ENCODE measurements at places on chromosomes 6 and 20.

DNA sequence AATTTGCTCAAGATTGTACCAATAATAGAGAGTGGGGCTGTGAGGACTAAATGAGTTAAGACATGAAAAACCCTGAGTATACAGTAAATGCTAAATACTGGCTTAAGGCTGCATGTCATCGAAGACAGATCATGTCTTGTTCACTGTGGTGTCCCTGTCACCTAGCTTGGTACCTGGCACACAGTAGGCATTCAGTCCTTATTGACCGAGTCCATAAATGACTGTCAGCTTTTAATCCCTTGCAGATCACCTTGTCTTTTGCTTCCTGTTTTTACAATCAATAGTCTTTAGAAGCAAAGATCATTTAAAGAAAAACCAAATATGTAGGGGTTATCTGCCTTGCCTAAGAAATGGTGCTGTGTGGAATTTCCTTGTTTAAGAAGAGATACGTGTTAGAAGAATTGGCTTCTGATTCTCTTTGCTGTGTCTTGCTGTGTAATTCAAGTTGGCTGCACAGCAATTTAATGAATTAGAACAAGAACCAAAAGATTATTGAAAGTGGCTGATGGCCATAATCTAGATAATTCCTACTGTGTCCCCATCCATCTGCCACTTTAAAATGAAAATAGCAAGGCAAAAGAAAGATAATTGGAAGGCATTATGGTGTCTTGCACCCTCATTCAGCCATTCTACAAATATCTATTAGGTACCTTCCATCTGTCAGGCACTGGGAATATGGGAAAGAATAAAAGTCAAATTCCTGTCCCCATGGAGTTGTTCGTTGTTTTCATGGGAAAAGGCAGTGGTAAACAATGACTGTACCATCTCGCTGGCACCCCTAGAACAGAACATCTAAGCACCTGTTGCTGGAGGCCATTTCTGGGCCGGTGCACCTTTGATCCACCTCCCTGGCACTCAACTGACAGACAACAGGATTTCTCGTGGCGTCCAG, 12.4 kb upstream of the MAPK13 start:
- no peak for DNase-seq

GRCh38 chr20:59835448-59836395, 97.7 kb downstream of the SYCP2 start:
- no peak for DNase-seq

DNA sequence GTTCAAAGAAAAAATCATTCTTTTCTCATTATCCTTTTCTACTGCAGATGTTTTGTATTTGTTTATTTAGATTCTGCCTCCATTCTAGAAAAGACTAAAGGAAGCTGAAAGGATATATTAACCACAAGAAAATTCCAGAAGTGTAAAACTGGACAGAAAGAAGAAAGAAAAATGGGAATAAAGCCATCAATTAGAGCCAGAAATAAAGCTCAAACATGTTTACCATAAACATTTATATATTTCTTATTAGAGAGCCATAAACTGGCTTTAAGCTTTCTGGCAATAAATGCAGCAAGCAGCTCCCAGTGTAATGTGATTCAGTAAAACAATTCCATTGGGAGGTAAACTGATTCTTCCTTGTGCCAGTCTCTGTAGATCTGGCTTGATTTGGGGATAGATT, 244.1 kb downstream of the PTPRK start:
- DNase-seq, result no peak

- DNase-seq, result no peak
Observed at GRCh38 chr6:83920017-83920416, 60.5 kb downstream of the CYB5R4 start.

DNA sequence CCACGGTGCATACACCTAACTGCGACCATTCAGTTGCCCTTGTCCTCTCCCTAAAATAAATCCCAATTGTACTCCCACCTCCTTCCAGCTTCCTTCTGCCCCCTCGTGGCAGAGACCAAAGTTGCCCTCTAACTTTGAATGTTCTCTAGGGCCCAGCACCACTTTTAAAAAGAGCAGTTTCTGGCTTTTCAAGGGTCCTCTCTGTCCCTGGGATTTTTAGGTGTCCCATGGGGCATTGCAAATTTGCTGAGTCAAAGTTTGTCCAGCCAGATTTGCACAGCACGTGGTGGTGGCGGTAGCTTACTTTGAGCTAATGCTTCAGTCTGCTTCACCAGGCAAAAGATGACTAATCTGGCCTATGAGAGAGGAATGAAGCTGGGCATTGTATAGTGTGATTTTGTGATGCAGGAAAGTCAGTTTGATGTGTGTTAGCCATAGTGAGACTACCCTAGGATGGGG, 100.2 kb downstream of the PERP start:
- DNase-seq, result no peak

DNA sequence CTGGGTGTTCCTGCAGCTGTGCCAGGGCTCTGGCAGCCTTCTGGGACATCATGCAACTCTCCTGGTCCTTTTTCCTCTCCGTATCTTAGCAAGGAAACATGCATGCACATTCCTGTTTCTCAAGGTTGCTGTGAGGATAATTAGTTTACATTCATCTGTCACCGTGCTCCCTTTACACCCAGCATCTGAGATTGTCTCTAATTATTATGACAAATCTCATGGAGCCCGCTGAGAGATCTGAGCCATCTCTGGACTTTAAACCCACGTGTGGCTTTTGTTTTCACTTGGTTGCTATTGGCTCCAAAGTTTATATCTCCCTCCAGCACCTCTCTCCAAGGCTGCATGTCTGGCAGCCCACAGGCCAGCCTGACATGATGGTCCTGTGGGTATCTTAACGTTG, 167.6 kb downstream of the UNC5CL start:
- no peak for DNase-seq

DNA sequence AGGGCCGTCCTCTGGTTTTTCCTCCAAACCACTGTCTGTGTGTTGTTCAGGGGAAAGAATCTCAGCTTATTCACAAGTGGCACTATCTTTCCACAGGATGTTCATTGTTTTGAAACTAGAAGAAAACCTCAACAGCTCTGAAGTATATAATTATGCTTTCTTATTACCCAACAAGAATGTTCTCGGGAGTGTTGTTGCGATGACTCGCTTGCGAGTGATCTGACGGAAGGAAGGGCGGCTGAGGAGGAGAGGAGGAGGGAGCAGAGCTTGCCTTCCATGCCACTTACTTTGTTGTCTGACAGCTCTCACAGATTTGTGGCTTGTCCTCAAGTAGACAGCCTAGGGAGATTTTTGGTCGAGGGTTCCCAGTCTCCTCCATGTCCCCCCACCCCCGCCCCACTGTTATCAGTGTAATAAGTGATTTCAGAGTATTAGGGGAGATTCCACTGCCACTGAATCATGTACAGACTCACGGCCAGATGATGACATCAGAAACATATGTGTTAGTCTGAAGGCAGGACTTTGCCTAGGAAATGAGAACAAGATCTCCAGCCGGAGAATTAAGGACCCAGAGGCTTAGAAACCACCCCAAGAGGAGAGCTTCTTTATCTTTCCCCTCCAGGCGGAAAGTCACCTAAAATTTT, 80.7 kb upstream of the CCN6 start:
- no peak for DNase-seq

DNA sequence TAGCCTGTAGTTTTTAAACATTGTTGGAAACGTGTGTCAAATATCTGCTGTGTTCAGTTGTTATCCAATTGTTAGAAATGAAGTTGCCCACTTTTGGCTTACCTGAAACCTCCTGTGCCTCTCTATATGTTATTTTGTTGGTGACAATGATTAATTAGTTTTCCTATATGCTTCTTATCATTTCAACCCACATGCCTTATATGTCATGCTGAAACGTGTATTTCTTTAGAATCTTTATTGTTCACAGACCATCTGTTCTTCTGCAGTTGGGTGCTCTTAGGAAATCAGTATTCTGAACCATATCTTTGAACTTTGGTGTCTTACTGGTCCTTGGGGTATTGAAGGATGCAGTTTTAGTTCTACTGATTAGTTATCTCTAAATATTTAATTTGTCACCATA, 91.2 kb upstream of the SCGN start:
- DNase-seq, result no peak

- DNase-seq, result no peak
Observed at GRCh38 chr6:42509256-42509655, 54.6 kb upstream of the UBR2 start.

- DNase-seq, result no peak
Observed at GRCh38 chr6:87932361-87932760, 115.3 kb upstream of the SPACA1 start.

- DNase-seq, result no peak
Observed at GRCh38 chr6:37502703-37503291, 3.1 kb upstream of the CCDC167 start.

GRCh38 chr20:3115190-3116107, 30.9 kb upstream of the AVP start:
- peak; percentile 7 for DNase-seq

- DNase-seq, result no peak
Observed at GRCh38 chr20:23668477-23668951, 20.3 kb downstream of the CST4 start.

GRCh38 chr20:4829514-4830215, 108.0 kb downstream of the PRND start:
- DNase-seq, result no peak

- no peak for DNase-seq
Observed at GRCh38 chr6:169115632-169116031, 138.0 kb downstream of the THBS2 start.

DNA sequence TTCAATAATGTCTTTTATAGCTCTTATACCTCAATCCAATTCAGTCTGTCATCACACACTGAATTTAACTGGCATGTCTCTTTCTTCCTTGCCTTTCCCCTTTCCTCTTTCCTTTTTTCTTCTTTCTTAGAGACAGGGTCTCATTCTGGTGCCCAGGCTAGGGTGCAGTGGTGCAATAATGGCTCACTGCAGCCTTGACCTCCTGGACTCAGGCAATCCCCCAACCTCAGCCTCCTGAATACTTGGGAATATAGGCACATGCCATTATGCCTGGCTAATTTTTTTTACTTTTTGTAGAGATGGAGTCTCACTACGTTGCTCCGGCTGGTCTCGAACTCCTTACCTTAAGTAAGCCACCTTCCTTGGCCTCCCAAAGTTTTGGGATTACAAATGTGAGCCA, 65.9 kb downstream of the CBFA2T2 start:
- DNase-seq, result no peak

DNA sequence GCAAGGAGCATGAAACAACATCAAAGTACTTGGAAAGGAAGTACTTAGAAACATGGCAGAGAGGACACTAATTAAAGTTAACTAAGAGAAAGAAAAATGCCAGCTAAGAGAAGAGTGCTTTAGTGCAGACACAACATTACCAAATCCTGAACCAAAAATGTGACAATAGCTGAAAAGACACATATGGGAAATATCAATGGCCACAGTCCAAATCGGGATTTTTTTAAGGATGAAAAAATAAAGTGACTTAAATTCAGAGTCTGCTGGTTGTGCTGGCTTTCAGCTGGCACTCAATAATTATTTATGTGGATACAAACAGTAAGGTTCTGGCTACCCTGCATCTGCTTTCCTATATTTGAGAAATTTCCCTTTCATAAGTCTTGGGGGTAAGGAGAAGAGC, 12.6 kb upstream of the DST start:
- no peak for DNase-seq

GRCh38 chr6:26234421-26235301, 130.3 kb upstream of the BTN3A2 start:
- DNase-seq, result peak; percentile 29

DNA sequence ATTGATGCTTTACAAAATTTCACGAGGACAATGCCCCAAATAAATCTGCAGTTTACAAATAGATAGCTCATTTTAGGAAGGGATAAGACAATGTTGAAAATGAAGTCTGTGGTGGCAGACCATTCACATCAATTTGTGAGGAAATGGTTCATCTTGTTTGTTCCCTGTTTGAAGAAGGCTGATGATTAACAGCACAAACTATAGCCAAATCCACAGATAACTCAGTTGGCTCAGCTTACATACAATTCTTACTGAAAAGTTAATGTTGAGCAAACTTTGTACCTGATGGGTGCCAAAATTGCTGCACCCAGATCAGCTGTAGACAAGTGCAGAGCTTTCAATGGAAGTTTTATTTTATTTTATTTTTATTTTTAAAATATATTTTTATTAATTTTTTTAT, 763.9 kb downstream of the DOK5 start:
- no peak for DNase-seq

GRCh38 chr6:84350397-84350796, 123.0 kb upstream of the CEP162 start:
- no peak for DNase-seq

DNA sequence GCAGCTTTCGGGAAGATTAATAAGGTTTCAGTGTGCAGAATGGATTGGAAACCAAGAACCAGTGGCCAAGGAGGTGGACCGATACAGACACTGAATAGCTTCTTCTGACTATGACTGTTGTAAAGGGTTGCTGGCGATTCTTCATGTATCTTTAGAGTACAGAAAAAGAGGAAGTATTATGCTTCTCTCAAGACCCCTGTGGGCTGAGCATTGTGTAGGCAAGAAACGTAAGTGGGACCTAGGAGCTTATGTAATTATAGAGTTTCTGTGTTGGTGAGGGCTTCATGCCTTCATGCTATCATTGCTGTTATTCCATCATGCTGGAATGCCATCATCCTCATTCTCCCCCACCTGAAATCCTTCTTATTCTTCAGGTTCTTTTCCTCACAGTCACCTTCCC, 105.4 kb upstream of the AKIRIN2 start:
- DNase-seq, result no peak

DNA sequence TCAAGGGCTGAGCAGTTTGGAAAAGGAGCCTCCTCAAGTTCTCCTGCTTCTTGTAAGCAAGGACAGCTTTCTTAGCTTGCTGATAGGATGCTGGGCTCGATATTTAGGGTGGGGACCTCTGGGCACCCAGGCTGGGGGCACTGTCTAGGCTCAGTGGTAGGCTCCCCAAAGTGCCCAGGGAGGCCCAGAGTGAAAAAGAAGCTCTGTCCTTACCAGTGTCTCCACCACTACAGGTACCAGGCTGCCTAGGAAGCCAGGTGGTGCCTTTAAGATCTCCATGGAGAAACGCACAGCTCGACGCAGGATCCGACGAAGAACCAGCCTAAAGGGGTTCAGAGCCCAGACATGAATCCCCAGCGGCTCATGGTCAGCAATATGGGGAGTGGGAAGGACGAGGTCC, 6.4 kb downstream of the AARS2 start:
- DNase-seq, result no peak
